ENCODE measurements at places on chromosomes 4 and X.

- H3K4me3 ChIP-seq: no peak overlapping the region
- H3K4me1 ChIP-seq: no peaks in the 10 kb centered on the region
- peak; percentile 55 for DNase-seq
- no peaks in the 10 kb centered on the region for H3K36me3 ChIP-seq
- no peak overlapping the region for H3K27ac ChIP-seq
These were observed 214.5 kb upstream of the TACR3 start for GRCh38 chr4:103934178-103934789.

GRCh38 chr4:109184491-109184961, 117.9 kb downstream of the COL25A1 start:
- H3K27me3 ChIP-seq: no peaks in the 10 kb centered on the region
- DNase-seq: peak; percentile 47
- H3K27ac ChIP-seq: no peak overlapping the region

DNA sequence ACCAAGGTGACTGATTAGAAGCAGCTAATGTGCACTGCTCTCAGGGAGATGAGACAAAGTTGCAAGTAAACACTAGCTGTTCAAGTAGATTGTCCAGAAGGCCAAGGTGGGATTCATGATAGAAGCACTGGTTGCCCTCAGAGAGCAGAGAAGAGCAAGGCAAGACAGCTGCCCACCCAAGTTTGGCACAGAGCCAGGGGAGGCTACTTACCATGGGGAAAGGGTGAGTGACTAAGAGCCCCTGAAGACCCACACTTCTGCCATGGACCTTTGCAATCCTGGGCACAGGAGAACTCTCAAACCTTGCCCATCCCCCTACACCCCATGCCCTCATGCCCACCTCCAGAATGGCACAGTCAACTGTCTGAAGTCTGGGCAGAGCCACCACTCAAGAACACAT, 68.3 kb downstream of the SPIN4 start:
- no peak overlapping the region for H3K27ac ChIP-seq
- no peak for DNase-seq
- H3K4me3 ChIP-seq: no peak overlapping the region
- H3K36me3 ChIP-seq: no peaks in the 10 kb centered on the region
- H3K4me1 ChIP-seq: no peaks in the 10 kb centered on the region
- no peaks in the 10 kb centered on the region for H3K27me3 ChIP-seq

GRCh38 chr4:128155231-128155855, 94.2 kb downstream of the LARP1B start:
- no peaks in the 10 kb centered on the region for H3K27me3 ChIP-seq
- no peak overlapping the region for H3K4me3 ChIP-seq
- DNase-seq: no peak
- H3K4me1 ChIP-seq: peaks cover 8% of the 10 kb centered on the region
- H3K36me3 ChIP-seq: no peaks in the 10 kb centered on the region
- H3K27ac ChIP-seq: no peak overlapping the region

DNA sequence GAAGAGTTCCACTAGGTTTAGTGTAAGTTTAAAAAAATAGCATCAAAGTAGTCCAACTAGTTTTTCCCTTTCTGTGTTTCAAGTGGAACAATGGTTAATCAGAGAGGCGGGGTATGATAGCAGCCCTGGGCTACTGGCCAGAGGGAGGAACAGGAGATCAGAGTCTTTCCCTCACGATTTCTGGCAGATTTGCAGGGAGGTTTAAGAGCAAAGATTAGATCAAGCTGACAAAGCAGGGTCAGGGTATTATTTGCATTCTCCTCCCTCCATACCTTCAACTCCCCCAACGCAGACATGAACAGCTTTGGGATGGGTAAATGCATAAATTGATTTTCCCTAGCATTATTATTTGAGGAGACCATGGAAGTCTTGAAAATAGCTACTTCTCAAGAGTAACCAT, 277.6 kb upstream of the DIAPH2 start:
- peak; percentile 64 for DNase-seq
- H3K36me3 ChIP-seq: no peaks in the 10 kb centered on the region
- no peak overlapping the region for H3K27ac ChIP-seq
- H3K27me3 ChIP-seq: no peaks in the 10 kb centered on the region
- H3K4me3 ChIP-seq: no peak overlapping the region
- H3K4me1 ChIP-seq: no peaks in the 10 kb centered on the region

DNA sequence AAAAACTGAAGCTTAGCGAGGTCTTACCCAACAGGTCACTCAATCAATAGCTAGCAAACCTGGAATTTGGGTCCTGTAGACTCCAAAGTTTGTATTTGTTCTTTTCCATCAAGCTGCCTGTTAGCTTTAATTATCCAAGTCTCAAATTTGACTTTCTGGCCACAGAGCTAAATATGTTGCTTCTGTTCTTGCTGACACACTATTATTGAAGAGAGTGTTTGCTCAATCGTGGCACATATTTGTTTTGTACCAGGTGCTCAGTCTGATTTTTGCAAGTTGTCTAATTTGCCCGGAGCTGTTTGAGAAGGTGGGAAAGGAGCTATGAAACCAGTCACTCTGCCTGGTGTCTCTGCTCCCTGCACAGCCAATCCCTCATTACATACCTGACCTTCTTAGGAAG, 41.7 kb upstream of the FRMD7 start:
- H3K4me3 ChIP-seq: no peak overlapping the region
- H3K27ac ChIP-seq: no peak overlapping the region
- no peaks in the 10 kb centered on the region for H3K36me3 ChIP-seq
- H3K4me1 ChIP-seq: no peaks in the 10 kb centered on the region

DNA sequence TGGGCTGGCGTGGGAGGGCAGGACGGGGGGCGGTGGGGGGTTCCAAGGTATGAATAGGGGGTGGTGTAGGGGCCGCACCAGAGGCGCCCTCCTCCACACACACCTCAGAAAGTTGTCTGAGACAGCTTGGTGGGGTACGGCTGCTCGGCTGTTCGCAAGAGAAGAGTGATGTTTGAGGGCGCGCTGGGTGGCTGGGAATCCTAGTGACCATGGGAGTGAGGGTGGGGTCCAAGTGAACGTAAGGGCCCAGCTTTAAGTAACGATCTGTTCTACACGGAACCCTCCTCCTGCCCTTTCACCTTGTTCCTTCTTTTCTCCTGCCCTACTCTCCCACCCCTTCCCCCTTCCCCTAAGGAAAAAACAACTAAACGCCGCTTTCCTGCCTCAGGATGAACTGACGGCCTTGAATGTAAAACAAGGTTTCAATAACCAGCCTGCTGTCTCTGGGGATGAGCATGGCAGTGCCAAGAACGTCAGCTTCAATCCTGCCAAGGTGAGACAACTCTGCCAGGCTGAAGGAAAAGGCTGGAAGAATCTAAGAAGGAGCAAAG, 664 bp downstream of the MED12 start:
- peaks cover 15% of the 10 kb centered on the region for H3K36me3 ChIP-seq
- H3K27me3 ChIP-seq: no peaks in the 10 kb centered on the region
- no peak overlapping the region for H3K27ac ChIP-seq
- no peak for DNase-seq
- H3K4me3 ChIP-seq: peak overlapping the region; percentile 73

- no peak overlapping the region for H3K27ac ChIP-seq
- H3K36me3 ChIP-seq: no peaks in the 10 kb centered on the region
- no peaks in the 10 kb centered on the region for H3K27me3 ChIP-seq
- H3K4me3 ChIP-seq: no peak overlapping the region
- no peak for DNase-seq
- H3K4me1 ChIP-seq: no peaks in the 10 kb centered on the region
These were observed 1.2 kb downstream of the GJB1 start for GRCh38 chrX:71224098-71224708.
